ENCODE measurements at places on chromosomes 3 and 15. TPM values are rescaled to one million over a fixed set of nuclear protein-coding genes. Genes with fewer than 3 reads are reported as not detected.

- H3K27me3 ChIP-seq = no peaks in the 10 kb centered on the region
- DNase-seq = no peak
- no peaks in the 10 kb centered on the region for H3K4me1 ChIP-seq
- H3K36me3 ChIP-seq = no peaks in the 10 kb centered on the region
Observed at GRCh38 chr15:44647036-44647435, 16.4 kb downstream of the SPG11 start.

- no peaks in the 10 kb centered on the region for H3K36me3 ChIP-seq
- H3K4me1 ChIP-seq = peaks cover 19% of the 10 kb centered on the region
- H3K27ac ChIP-seq = peak overlapping the region; percentile 97
- H3K4me3 ChIP-seq = no peak overlapping the region
Observed at GRCh38 chr15:43794269-43795037, 2.3 kb downstream of the SERF2 start.

Gene ZNF385D
- 3.2 TPM for total RNA-seq

GRCh38 chr3:38039101-38039898 lies at the start of gene DLEC1:
TSS of gene DLEC1 (plus strand) at chr3:38039208. CDS start at chr3:38039226, 18 bp downstream.
- H3K4me3 ChIP-seq = peak within 1 kb of the TSS; percentile 72
- peak; percentile 65 for DNase-seq
- H3K36me3 ChIP-seq = no peaks in the 10 kb centered on the region

DNA sequence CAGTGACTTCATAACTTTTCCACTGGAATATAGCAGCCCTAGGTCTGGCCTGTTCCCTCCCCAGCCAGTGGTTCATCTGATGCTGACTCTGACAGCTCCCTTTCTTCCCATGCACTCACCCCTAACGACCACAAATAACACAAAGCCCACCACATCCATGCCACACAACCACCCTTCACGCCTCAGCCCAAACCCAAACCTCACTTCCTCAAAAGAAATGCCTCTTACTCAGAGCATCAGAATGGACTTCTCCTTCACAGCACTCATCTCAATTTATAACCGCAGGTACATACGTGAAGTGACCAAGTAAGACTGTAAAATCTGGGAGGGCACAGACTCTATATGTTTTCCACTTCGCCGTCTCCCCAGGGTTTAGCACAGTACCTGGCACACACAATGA lies 1.1 kb downstream of the RBSN start:
- peak overlapping the region; percentile 72 for H3K4me3 ChIP-seq
- peaks cover 7% of the 10 kb centered on the region for H3K4me1 ChIP-seq
- no peaks in the 10 kb centered on the region for H3K27me3 ChIP-seq
- no peak for DNase-seq
- no peaks in the 10 kb centered on the region for H3K36me3 ChIP-seq

Gene MST1R
- total RNA-seq = 7.5 TPM

- no peaks in the 10 kb centered on the region for H3K4me1 ChIP-seq
- no peaks in the 10 kb centered on the region for H3K27me3 ChIP-seq
- peak overlapping the region; percentile 85 for H3K27ac ChIP-seq
- no peaks in the 10 kb centered on the region for H3K36me3 ChIP-seq
Observed at GRCh38 chr3:149128821-149129220, 617 bp upstream of the HPS3 start.

DNA sequence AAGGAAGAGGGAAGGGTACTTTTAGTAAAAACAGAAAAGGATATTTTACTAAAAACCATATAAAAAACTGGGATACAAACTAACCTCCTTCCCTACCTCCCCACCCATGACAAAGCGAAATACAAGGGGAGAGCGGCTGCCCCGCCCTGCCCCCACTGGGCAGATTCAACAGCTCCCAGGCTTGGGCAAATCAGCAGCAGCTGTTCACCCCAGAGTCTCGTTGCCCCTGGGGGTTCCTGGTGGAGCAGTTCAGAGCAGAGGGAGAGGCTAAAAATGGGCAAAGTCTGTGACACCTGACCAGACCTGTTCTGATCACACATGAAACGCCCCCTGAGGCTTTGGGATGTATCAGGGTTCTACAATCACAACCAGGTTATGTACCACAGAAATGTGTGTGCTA lies 2.5 kb upstream of the ETFA start:
- no peaks in the 10 kb centered on the region for H3K27me3 ChIP-seq
- H3K4me3 ChIP-seq = no peak overlapping the region
- peak overlapping the region; percentile 66 for H3K27ac ChIP-seq

Gene IQCF5
- not detected for total RNA-seq

GRCh38 chr15:98139337-98139736 lies 178.8 kb downstream of the ARRDC4 start:
- H3K4me3 ChIP-seq = no peak overlapping the region
- no peak overlapping the region for H3K27ac ChIP-seq
- no peaks in the 10 kb centered on the region for H3K4me1 ChIP-seq
- H3K27me3 ChIP-seq = no peaks in the 10 kb centered on the region
- no peak for DNase-seq
- no peaks in the 10 kb centered on the region for H3K36me3 ChIP-seq

GRCh38 chr15:55434989-55435825 lies 26.9 kb downstream of the PIERCE2 start:
- DNase-seq = no peak
- H3K4me1 ChIP-seq = no peaks in the 10 kb centered on the region
- H3K4me3 ChIP-seq = no peak overlapping the region
- no peaks in the 10 kb centered on the region for H3K27me3 ChIP-seq

Gene DAG1
- total RNA-seq = 37.1 TPM

Gene CRBN
- total RNA-seq = 197 TPM

GRCh38 chr15:89725064-89725463 lies 26.0 kb downstream of the MESP1 start:
- H3K27ac ChIP-seq = no peak overlapping the region
- H3K36me3 ChIP-seq = no peaks in the 10 kb centered on the region
- no peak for DNase-seq
- no peak overlapping the region for H3K4me3 ChIP-seq
- no peaks in the 10 kb centered on the region for H3K4me1 ChIP-seq

GRCh38 chr3:187621881-187622280 lies 48.3 kb downstream of the SST start:
- no peaks in the 10 kb centered on the region for H3K4me1 ChIP-seq

Gene C3orf22
- not detected for total RNA-seq

- no peaks in the 10 kb centered on the region for H3K4me1 ChIP-seq
- H3K27ac ChIP-seq = no peak overlapping the region
- H3K4me3 ChIP-seq = no peak overlapping the region
- no peaks in the 10 kb centered on the region for H3K27me3 ChIP-seq
Observed at GRCh38 chr3:196699749-196700148, 12.3 kb downstream of the CEP19 start.

Gene PLA1A
- 2.1 TPM for total RNA-seq

DNA sequence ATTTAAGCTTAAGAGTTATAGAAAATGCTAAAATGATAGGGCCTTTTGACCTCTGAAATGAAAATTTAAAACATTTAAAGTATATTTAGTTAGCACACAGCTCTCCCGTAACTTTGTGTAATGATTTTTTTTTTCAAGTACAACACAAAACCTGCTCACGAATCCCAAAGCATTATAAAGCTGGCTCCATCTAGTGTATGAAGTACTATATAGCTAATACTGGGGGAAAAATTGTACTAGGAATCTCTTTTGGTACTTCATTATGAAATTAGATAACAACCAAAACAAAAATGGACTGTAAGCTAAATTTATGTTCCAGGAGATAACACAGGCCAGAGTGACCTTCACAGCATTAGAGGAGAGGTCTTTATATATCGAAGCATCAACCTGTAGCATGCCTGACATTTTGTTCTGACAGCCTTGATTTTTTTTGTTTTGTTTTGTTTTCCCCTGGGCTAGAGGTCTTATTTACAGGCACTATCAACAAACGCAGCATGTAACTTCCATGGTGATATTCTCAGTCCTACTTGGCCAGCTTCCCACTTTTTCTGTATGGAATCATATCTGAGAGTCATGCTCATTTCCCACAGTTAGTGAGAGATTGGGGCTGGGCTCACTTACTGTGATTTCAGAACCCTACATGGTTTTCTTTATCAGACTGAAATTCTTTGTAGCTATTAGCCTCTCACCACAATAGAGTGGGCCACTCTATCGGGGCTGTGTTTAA lies 116.3 kb downstream of the MITF start:
- no peaks in the 10 kb centered on the region for H3K36me3 ChIP-seq
- no peak overlapping the region for H3K4me3 ChIP-seq
- no peaks in the 10 kb centered on the region for H3K27me3 ChIP-seq
- DNase-seq = no peak
- H3K4me1 ChIP-seq = no peaks in the 10 kb centered on the region

DNA sequence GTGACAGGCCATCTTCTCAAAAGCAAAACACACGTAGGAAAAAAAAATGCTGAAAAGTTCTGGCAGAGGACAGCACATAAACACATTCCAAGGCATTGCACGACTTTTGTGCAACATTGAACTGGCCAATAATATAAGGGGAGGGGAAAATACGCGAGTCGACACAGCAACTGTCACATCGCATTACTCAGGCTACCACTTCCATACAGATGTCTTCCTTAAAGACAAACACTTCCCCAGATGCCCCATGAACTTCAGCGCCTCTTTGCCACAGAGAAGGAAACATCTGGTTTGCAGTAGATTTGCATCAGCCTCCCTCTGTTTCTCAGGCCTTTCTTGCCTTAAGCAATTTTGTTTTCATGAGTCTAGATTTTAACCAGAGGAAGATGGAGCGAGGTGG lies 144.4 kb upstream of the IGF1R start:
- DNase-seq = no peak
- H3K4me1 ChIP-seq = no peaks in the 10 kb centered on the region
- no peaks in the 10 kb centered on the region for H3K27me3 ChIP-seq
- H3K36me3 ChIP-seq = no peaks in the 10 kb centered on the region
- H3K4me3 ChIP-seq = no peak overlapping the region
- H3K27ac ChIP-seq = no peak overlapping the region

Gene ALDH1L1
- total RNA-seq = 10.8 TPM

Gene IL5RA
- not detected for total RNA-seq

DNA sequence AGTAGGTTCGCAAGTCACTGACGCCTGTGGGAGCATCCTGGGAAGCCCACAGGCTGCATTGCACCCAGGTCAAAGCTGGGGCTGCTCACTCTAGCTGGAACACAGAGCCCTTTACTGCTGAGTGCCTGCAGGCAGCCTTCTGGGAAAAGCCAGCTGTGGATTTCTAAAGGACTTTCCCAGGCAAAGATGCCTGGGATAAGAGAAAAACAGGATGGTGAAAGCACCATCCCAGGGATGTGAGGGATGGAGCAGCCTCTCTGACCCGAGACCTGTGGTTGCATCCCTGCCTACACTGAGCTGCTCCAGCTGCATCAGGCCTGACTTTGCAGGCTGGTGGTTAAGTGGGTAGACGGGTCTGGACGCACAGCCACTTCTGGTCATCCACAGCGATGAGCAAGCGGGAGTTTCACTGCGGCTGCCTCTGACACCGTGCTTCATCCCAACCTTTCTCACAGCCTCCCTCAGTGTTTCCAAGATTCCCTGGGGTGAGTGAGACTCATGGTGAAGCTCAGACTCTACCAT lies 52.5 kb upstream of the AMOTL2 start:
- no peak overlapping the region for H3K4me3 ChIP-seq
- no peaks in the 10 kb centered on the region for H3K27me3 ChIP-seq
- H3K27ac ChIP-seq = no peak overlapping the region
- no peak for DNase-seq

- H3K4me3 ChIP-seq = no peak overlapping the region
- no peaks in the 10 kb centered on the region for H3K4me1 ChIP-seq
- DNase-seq = no peak
- no peak overlapping the region for H3K27ac ChIP-seq
Observed at GRCh38 chr3:62312201-62312600, 61.1 kb downstream of the FEZF2 start.

DNA sequence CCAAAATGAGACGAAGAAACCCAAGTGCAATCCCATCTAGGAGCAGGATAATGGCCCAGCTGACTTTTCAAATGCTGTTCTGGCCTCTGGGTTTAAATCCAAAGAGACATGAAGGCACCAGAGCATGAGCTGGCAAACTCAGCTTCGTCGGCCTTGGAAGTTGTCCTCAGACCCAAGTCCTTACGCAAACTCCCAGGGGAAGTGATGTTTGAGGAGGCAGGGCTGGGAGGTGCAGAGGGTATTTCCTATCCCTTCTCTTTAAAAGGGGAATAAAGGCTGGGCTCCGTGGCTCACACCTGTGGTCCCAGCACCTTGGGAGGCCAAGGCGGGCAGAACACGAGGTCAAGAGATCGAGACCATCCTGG lies 68.9 kb upstream of the HERC1 start:
- H3K4me3 ChIP-seq = no peak overlapping the region
- H3K4me1 ChIP-seq = no peaks in the 10 kb centered on the region
- H3K27ac ChIP-seq = no peak overlapping the region
- no peaks in the 10 kb centered on the region for H3K36me3 ChIP-seq
- no peaks in the 10 kb centered on the region for H3K27me3 ChIP-seq

Gene CHRD
- 12.1 TPM for total RNA-seq

- peaks cover 4% of the 10 kb centered on the region for H3K36me3 ChIP-seq
- peak overlapping the region; percentile 96 for H3K27ac ChIP-seq
- DNase-seq = no peak
- no peaks in the 10 kb centered on the region for H3K27me3 ChIP-seq
- peaks cover 11% of the 10 kb centered on the region for H3K4me1 ChIP-seq
- peak overlapping the region; percentile 100 for H3K4me3 ChIP-seq
Observed at GRCh38 chr15:78438619-78439285, 736 bp downstream of the IREB2 start.

- H3K4me3 ChIP-seq = no peak overlapping the region
- no peaks in the 10 kb centered on the region for H3K27me3 ChIP-seq
- DNase-seq = no peak
- H3K4me1 ChIP-seq = no peaks in the 10 kb centered on the region
- H3K36me3 ChIP-seq = no peaks in the 10 kb centered on the region
- H3K27ac ChIP-seq = no peak overlapping the region
Observed at GRCh38 chr3:179881791-179882190, 154.9 kb downstream of the PEX5L start.

DNA sequence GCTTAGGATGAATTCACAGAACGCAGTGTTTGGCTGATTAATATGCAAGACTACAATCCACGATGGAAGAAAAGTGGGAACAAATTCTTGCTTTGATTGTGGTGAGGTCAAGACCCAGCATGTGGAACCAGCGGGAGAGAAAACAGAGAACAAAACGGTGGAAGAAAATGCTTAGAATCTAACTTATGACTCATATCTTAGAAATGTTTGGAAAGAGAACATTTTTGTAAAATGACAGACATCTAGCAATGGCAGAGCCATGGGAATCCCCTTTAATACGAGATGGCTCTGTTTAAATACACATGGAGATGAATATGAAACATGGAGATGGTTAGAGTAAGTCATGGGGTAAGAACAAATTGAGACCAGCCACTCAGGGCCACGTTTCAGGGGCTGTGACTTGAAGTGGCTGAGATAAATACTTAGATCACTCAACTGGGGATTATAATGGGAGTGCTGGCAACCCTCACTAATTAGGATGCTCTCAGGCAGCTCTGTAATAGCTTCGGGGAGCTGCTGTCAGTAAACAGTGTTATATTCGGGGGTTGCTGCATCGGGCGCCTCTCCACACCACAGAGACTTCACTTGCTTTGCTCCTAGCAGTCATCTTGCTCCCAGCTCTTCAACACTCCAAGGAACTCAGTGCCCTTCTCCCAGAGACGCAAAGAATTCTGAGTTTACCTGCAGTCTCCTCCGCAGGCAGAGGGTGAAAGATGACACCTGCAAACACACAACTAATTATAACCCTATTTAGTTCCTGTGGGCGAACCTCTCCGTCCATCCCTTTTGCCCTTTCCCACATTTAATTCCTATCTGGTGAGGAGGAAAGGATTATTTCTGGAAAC lies 68.0 kb upstream of the ONECUT1 start:
- H3K27me3 ChIP-seq = peaks cover 29% of the 10 kb centered on the region
- no peaks in the 10 kb centered on the region for H3K4me1 ChIP-seq
- H3K36me3 ChIP-seq = no peaks in the 10 kb centered on the region
- DNase-seq = no peak
